Mesenteric fat pad (tissue), 1 donor: ENCODE measurements at places on chromosomes 6 and 20. TPM values are rescaled to one million over a fixed set of nuclear protein-coding genes. Genes with fewer than 3 reads are reported as not detected.

- no peak for DNase-seq
Measured at GRCh38 chr6:82430611-82431010, 67.0 kb downstream of the TPBG start.

The KHDC1L gene
- total RNA-seq: not detected

DNA sequence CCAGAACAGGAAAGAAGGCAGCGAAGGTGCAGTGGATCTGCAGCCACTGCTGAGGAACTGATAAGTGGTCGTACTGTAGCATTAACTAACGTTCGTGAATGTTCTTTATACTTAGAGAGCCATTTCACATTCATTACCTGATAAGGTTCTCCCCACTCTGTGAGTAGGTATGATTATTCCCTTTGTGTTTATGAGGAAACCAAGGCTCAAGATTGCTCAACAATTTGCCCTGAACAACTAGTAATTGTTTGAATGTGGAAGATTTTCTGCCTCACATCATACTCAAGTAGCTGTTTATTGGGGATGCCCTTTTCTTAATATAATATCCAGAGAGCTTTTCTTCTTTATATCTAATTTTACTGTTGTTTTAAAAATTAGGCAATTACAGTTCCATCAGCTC is 24.9 kb upstream of the ELOVL5 start:
- no peak for DNase-seq

The ASIP gene
- total RNA-seq: not detected

DNA sequence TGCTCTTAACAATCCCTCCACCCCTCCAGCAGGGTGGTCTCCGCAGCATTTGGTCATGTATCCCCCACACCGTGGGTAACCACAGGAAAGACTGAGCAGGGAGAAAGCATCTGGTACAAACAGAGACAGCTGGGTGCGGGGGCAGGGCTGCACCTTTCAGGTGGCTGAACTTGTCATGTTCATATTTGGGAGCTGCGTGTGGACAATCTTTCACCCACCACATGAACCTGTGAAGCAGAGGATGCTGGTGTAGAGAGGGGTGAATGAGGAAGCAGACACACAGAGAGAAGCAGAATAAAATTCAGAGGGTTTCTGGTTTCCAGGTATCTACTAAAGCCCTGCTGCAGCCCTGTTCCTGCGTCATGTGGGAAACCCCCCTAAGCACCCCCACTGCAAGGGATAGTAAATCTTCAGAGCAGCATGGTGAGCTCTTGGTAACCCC is 8.9 kb downstream of the GFOD1 start:
- no peak for DNase-seq

DNA sequence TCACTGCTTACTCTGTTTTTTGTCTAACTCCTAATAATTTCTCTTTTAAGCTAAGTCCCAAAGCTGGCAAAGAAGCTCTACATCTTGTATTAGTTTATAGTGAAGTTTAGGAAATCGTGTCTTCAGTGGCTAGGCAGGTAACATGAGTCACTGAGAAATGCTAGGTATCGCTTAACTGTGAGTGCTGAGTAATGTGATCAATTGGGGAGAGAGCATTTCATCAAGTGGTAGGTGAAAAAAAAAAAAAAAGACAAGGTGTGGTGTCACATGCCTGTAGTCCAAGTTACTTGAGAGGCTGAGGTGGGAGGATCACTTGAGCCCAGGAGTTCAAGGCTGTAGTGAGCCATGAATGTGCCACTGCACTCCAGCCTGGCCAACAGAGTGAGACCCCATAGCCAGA is 125.3 kb downstream of the FAM83B start:
- no peak for DNase-seq

The TPD52L1 gene
- 24.6 TPM for total RNA-seq

The SLC44A4 gene
- 0.51 TPM for total RNA-seq

DNA sequence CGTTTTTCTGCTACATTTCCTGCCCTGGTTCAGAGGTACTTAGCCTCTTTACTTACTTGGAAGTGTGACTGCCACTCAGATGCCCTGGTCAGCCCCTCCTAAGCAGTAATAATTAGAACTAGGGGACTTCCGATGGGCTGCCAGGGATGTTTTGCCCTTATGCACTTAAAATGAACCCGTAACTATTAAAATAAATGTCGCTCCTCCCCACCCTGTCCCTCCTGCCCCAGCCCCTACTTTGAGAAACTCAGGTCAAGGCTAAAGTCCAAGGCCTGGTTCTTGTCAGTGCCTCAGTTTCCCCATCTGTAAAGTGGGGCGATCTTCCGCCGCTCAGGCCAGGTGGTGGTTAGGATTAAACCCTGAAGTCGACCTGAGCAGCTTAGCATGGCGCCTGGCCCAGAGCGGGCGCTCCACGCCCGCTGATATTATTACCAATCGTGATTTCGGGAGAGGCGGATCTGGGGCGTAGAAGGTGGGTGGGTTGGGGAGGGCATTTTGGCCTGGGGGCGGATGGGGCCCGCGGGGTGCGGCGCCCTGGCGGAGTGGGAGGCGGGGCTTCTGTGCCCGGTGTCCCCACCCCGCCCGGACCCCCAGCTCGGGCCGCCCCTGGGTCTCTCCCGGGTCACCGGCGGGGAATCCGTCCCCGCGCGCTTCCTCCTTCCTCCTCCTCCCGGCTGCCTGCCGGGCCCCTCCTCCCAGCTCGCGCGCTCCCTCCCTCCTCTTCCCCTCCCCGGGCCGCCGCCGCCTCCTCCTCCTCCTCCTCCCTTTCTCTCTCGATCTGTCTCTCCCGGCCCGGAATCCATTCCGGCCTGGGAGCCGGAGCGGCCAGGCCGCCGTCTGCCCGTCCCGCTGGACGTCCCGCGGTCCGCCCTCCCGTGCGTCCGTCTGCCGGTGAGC is at the start of gene SRC:
Gene SRC (plus strand): TSS at position 802 of the 897 bp plus-strand sequence. CDS start 38,014 bp downstream, outside the sequence.
- DNase-seq: peak; percentile 94
